ENCODE measurements at places on chromosomes 12 and 14.

GRCh38 chr12:7373226-7373625 is 69.4 kb downstream of the ACSM4 start:
- no peak for DNase-seq

DNA sequence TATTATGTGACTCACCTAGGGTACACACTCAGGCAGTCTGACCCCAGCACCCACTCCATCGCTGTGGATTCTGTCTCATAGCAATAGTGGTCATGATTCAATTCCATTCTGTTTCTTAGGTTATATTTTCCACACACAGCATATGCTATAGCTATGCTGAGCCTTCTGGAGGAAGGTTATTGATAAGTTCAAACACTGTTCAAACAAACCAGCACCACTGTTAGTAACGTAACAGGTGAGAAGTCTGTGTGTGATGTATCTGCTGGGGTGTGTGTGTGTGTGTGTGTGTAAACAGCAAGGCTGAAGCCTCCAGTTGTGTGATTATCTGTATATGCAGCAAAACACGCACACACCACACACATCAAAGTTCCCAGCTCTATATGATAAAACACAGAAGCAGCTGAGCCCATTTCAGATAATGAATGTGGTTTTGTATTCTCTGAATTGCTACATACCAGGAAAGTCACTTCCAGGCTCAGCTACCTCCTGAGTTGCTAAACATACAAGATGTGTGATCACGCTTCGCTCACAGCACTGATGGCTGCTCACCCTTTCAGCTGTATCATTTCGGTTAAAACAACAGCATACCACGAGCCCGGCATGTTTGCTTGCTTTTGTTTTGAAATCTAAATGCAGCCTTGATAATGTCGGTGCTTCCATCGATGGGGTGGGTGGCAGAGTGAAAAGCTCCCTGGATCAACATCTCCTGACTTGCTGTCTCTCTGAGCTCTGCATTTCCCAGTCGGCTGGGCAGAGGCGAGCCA is 6.8 kb upstream of the SYNE3 start:
- DNase-seq = no peak

GRCh38 chr12:55039395-55040354 is 19.9 kb downstream of the NEUROD4 start:
- DNase-seq = no peak

- DNase-seq = no peak
These were observed 213.4 kb downstream of the VRK1 start for GRCh38 chr14:97010491-97011160.

DNA sequence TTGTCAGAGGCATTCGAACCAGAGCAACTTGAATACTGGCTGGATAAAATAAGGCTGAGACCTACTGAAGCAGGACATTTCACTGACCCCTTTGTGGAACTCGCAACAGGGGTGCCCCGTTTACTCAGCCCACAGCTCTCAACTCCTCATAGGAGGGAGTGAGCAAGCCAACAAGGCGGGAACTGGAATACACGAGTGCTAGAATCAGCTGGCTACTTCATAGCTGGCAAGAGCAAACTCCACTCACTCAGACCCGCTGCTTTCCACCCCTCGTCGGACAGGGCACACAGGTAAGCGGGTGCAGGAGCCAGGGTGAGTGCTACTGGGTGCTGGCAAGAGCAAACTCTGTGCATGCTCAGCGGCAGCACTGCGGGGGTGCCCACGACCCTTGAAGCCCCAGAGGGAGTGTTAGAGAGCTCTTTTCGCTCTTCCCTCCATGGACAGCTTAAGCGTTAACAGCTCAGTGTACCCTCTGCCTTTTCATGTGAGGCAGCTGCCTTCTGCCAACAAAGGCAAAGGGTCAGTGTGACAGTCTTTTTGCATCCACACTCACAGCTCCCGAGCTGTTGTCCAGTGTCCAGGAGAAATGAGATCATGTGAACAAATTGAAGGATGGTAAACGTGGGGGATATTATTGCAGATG is 15.7 kb downstream of the CAPZA3 start:
- no peak for DNase-seq
